ENCODE measurements at places on chromosomes 3 and 15. TPM values are rescaled to one million over a fixed set of nuclear protein-coding genes. Genes with fewer than 3 reads are reported as not detected.

Gene EBLN2
- 7.3 TPM for total RNA-seq

Gene FRMD4B
- 77.7 TPM for total RNA-seq

Gene SMARCC1
- total RNA-seq, result 123 TPM

Gene C2CD4A
- 1.1 TPM for total RNA-seq

Gene EFHB
- total RNA-seq, result 0.99 TPM

Gene CASR
- not detected for total RNA-seq

Gene C3orf22
- total RNA-seq, result not detected

Gene ABTB1
- 15.2 TPM for total RNA-seq

Gene NEK10
- total RNA-seq, result 5.0 TPM

Gene CPNE9
- total RNA-seq, result not detected

Gene SI
- not detected for total RNA-seq

Gene CCR2
- total RNA-seq, result not detected

Gene HIGD2B
- not detected for total RNA-seq

Gene ECE2
- not detected for total RNA-seq

Gene PTPN23
- total RNA-seq, result 63.5 TPM

Gene GXYLT2
- total RNA-seq, result 0.24 TPM

Gene IL12A
- total RNA-seq, result 1.5 TPM

Gene PARP15
- 1.4 TPM for total RNA-seq

Gene XRN1
- total RNA-seq, result 40.0 TPM

Data from endothelial cell of umbilical vein (primary cell).